ENCODE measurements at places on chromosomes 1 and 21. TPM values are rescaled to one million over a fixed set of nuclear protein-coding genes. Genes with fewer than 3 reads are reported as not detected.

- no peaks in the 10 kb centered on the region for H3K4me1 ChIP-seq
- H3K4me3 ChIP-seq, result no peak overlapping the region
- H3K27me3 ChIP-seq, result no peaks in the 10 kb centered on the region
- H3K27ac ChIP-seq, result no peak overlapping the region
These were observed 352.4 kb downstream of the USP25 start for GRCh38 chr21:16082038-16082816.

Gene FBXO44
- total RNA-seq, result 56.9 TPM

Gene A3GALT2
- not detected for total RNA-seq

DNA sequence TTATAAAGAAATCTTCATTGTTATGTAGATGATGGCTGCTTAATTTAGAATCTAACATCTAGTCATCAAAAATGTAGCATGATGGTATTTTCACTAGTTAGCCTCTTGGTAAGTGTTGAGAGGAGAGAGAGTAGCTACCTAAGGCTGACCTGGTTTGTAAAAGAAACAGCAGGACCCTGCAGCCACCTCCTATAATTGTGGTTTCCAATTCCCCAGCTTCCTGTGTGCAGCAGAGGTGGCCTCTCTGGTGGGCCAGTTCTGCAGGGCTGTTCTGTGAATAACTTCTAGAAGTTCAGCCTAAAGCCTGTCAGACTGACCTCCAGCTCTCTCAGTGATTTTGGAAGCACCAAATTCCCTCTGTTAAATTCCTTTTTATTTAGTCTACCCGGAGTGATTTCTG is 246.4 kb upstream of the LRRC7 start:
- H3K27ac ChIP-seq, result no peak overlapping the region
- no peaks in the 10 kb centered on the region for H3K4me1 ChIP-seq
- H3K27me3 ChIP-seq, result no peaks in the 10 kb centered on the region
- no peak for DNase-seq
- no peaks in the 10 kb centered on the region for H3K36me3 ChIP-seq

Gene CCDC185
- not detected for total RNA-seq

- no peak overlapping the region for H3K27ac ChIP-seq
- DNase-seq, result no peak
- no peak overlapping the region for H3K4me3 ChIP-seq
- H3K4me1 ChIP-seq, result no peaks in the 10 kb centered on the region
- H3K36me3 ChIP-seq, result no peaks in the 10 kb centered on the region
These were observed 51.9 kb downstream of the DISP3 start for GRCh38 chr1:11530731-11531311.

DNA sequence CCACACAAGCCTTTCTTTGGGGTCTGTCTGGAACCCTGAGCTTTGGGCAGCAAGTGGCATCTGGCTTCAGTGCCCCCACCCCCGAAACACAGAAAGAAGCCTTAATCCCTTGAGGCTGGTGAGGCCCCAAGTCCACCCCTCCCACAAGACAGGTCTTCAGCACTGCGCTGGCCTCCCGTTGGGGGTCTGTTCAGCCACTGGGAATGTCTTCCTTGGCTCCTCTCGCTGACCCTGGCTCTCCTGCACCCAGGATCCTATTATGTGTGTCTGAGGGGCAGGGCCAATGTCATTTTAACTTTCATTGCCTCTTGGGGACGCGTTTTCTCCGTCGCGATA is 26.9 kb downstream of the ATP8B2 start:
- DNase-seq, result no peak
- peaks cover 59% of the 10 kb centered on the region for H3K4me1 ChIP-seq
- H3K27me3 ChIP-seq, result no peaks in the 10 kb centered on the region
- H3K4me3 ChIP-seq, result peak overlapping the region; percentile 77
- H3K36me3 ChIP-seq, result peaks cover 25% of the 10 kb centered on the region

DNA sequence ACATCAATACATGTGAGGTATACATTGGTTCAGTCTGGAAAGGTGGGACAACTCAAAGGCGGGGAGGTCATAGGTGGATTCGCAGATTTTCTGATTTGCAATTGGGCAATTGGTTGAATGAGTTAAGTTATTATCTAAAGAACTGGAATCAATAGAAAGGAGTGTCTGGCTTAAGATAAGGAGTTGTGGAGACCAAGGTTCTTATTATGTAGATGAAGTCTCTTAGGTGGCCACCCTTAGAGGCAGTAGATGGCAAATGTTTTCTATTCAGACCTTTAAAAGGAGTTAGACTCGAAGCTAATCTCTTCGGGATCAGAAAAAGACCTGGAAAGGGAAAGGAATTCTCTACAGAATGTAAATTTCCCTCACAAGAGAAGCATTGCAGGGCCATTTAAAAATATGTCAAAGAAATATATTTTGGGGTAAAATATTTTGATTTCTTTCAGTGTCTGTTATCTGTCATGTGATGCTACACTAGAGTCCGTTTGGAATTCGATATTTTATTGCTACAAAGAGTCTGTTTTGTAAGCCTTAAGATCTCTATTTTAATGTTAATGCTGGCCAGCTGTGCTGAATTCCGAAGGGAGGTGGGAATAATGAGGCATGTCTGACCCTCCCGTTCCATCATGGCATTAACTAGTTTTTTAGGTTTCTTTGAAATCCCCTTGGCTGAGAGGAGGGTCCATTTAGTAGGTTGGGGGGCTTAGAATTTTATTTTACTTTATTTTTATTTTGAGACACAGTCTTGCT is 265.1 kb downstream of the PTPRU start:
- no peaks in the 10 kb centered on the region for H3K4me1 ChIP-seq
- H3K27ac ChIP-seq, result no peak overlapping the region
- H3K4me3 ChIP-seq, result no peak overlapping the region
- no peaks in the 10 kb centered on the region for H3K27me3 ChIP-seq

Gene OR6N1
- not detected for total RNA-seq

Gene LCE2B
- not detected for total RNA-seq

Gene ATP6V1G3
- total RNA-seq, result not detected

DNA sequence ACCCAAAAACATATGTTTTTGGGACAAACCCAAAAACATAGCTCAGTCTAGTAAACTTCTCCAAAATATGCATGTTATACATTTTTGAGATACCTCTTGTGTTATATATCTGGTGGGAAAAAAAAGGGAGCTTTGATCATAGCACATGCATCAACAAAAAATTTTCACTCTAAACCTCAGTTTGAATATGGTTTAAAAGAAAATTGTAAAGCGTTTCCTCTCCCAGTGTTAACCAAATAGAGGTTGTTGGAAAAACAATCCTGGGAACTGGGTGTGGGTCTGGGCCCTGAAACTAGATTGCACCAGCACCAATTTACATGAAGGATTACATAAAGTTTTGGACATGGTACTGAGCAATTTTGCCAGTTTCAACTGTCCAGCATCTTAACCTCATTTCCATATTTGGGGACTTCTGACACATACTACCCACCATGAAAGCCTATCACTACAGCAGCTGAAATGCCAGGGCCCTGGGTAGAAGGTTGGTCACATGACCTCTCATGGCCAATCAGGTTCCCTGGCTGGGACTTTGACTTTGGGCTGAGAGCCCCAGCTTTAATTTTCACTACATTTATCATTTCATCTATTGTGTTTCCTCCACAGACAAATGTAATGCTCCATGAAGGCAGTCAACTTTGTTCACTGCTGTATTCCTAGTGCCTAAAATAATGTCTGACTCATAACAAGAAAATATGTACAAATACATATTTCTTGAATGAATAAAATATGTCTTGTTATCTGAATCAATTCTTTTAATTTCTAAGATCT is 150.7 kb downstream of the SETD4 start:
- no peaks in the 10 kb centered on the region for H3K36me3 ChIP-seq
- H3K27me3 ChIP-seq, result no peaks in the 10 kb centered on the region
- no peak overlapping the region for H3K27ac ChIP-seq
- no peak overlapping the region for H3K4me3 ChIP-seq

Measured in CD4-positive, alpha-beta memory T cell (primary cell).